ENCODE measurements at places on chromosomes 13 and 19.

DNA sequence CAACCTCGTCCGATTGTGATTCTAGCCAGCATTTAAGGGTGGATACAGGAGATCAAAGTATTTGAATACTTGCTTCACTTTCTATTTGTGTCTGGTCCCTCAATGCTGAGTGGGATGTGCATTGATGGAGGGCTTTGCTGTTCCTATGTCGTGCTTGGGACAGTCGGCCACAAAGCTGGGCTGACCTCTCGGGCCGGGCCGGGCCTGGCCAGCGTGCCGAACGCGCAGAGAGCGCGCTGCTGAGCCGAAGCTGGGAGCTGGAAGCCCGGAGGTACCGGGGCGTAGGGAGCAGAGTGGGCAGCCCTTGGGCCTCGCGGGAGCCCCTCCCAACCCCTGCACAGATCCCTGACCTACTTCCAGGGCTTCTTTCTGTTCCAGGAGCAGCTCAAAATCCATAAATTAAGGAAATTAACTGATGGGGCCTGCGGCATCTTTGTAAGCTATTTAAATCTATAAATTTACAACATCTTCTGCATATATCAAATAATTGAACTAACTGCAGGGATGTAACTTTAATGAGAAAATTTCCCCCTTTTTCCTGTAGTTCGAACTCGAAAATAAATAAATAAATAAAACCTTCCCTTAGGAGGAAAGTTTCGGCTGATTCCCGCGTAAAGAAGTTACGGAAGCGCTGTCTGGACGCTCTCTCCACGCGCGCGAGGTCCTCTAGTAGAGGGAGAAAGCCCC, 1.8 kb upstream of the KCTD15 start:
- DNase-seq, result no peak

- DNase-seq, result no peak
Observed at GRCh38 chr13:44778761-44779484, 202.8 kb upstream of the TSC22D1 start.

DNA sequence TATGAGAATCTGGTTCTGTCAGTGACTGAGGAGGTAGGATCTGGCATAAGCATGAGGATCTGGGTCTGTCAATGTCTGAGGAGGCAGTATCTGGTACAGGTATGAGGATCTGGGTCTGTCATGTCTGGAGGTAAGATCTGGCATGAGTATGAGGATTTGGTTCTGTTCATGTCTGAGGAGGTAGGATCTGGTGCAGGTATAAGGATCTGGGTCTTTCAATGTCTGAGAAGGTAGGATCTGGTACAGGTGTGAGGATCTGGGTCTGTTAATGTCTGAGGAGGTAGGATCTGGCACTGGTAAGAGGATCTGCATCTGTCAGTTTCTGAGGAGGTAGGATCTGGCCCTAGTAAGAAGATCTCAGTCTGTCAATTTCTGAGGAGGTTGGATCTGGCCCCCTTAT, 12.4 kb upstream of the PDCD2L start:
- DNase-seq, result no peak

- DNase-seq, result no peak
Observed at GRCh38 chr13:49218493-49219051, 1.6 kb upstream of the MLNR start.

DNA sequence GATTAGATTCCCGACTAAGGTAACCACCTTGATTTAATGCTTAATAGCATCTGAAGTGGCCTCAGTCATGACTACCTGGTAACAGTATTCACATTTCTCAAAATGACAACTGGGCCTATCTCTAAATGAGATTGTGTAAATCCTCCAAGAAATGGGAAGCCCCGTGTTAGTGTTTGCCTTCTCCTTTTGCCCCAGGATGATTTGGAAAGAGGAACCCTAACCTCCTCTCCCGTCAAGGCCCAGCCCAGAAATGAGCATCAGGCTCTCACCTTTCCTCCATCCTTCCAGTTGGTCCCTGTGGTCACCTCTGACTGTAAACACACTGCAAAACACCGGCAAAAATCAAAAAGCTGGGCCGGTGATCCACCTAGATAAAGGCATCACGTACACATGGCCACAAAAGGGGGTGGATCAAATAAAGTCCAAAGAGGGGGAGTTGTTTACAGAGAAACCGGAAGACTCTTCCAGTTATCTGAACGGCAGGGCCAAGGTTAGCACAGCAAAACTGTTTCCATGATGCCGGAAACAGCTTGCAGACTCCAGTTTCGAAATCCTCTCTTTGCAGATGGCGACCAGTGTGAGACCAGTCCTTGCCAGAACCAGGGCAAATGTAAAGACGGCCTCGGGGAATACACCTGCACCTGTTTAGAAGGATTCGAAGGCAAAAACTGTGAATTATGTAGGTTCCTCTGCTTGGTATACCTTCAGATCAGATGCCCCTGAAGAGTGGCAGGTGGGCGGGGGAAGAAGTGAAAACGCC, 16.4 kb downstream of the F10 start:
- DNase-seq, result no peak

DNA sequence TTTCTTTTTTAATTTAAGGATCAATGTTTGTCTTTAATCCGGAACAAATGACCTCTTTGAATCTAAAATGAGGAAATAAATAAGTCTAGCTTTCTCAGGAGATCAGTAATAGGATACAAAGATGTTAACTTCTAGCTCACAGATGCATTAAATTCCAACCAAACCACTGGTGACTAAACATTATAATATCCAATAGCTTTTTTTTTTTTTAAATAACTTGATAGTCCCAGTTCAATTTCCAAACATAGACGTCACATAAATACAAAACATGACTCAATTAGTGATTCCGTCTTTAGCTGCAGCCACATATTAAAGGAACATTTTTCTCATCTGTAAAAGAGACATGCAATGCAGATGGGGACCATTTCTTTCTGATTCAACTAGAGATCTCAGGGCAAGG, 390.5 kb upstream of the PCDH9 start:
- DNase-seq, result no peak

- DNase-seq, result peak; percentile 81
Observed at GRCh38 chr19:42850981-42851717, 28.4 kb downstream of the PSG1 start.

DNA sequence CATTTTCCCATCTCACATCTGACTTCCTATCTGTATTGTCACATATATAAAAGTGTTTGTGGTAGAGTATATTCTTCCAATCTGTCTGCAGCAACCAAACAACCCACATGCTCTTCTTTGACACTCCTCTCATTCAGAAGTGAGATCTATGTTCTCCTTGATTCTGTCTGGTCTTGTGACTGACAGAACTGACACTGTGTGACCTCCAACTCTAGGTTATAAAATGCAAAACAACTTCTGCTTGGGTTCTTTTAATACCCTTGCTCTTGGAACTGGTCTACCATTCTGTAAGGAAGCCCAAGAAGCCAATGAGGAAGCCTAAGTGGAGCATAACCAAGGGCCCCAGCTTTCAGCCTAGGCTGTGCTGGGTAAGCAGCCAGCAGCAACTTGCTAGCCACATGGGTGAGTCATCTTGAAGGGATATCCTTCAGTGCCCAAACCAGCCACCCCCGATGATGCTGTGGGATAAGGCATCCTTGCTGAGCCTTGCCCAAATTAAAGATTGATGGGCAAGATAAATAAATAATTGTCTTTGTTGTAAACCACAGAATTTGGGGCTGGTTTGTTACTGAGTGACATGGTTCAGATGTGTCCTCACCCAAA, 18.4 kb upstream of the ITM2B start:
- DNase-seq, result no peak

DNA sequence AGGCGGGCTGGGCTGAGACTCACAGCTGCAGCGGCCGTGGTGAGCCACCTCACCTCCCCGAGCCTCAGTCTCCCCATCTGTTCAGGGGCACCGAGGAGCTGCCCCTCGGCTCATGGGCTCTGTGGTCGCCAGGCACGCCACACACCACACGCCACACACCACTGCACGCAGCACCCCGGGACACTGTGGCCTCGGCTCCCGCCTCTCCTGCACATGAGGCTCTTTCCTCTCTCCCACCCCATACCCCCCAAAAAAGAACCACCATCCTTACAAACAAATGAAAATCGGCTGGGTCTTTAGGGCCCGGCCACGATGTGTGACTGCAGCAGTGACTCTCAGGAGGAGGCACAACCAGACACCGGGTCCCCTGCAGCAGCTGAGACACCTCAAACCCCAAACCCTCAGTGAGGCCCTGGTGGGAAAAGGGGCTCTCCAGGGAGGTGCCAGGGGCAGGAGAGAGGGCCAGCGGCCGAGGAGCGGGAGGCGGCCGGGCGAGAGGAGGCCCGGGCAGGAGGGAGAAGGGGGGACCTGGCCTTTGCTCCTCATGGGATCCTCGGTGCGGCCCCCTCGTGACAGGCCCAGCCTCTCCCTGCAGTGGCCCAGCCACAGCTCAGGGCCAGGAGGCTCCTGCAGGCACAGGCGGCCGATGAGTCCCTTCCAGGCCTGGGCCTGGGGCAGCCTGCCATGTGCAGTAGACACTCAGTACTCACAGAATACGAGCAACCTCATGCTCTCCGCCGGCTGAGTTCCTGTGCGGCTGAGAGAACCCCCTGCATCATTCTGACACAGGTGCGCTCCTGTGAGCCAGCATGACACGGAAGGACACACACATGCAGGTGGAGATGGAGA, 66.3 kb downstream of the RASA3 start:
- DNase-seq, result no peak

GRCh38 chr19:4430760-4431159, 26.8 kb downstream of the UBXN6 start:
- no peak for DNase-seq
